ENCODE measurements at places on chromosomes 1 and 21.

GRCh38 chr1:199460933-199461332 is 566.6 kb upstream of the NR5A2 start:
- DNase-seq = no peak

DNA sequence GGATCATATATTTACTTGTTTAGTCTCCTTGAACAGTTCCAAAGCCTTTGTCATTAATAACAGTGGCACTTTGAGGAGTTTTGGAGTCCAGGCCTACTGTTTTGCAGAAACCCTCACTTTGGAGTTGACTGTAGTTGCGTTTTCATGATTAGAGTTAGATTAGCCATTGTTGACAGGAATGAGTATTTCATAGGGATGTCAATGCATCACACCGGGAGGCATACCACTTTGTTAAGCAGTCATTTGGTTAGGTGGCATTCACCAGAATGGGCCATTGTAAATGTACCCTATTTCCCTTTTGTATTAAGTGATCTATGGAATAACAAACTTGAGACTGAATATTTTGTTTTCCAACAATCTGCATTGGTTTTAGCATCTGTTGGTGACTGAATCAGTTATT is 11.8 kb downstream of the MRPS6 start:
- DNase-seq = no peak

GRCh38 chr1:61080413-61081143 is 1.8 kb upstream of the NFIA start:
- DNase-seq = no peak

DNA sequence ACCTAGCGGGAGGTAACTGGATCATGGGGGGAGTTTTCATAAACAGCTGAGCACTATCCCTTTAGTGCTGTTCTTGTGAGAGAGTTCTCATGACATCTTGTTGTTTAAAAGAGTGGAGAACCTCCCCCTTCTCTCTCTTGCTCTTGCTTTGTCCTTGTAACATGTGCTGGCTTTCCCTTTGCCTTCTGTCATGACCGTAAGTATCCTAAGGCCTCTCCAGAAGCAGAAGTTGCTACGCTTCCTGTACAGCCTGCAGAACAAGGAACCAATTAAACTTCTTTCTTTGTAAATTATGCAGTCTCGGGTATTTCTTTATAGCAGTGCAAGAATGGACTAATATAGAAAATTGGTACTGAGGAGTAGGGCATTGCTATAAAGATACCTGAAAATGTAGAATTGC is 515.6 kb downstream of the NEGR1 start:
- no peak for DNase-seq

GRCh38 chr1:241782396-241782795 is 65.6 kb upstream of the EXO1 start:
- DNase-seq = no peak

- DNase-seq = no peak
Measured at GRCh38 chr1:67888216-67889106, 55.2 kb upstream of the GNG12 start.

GRCh38 chr1:236705771-236706170 is 19.5 kb downstream of the ACTN2 start:
- no peak for DNase-seq

DNA sequence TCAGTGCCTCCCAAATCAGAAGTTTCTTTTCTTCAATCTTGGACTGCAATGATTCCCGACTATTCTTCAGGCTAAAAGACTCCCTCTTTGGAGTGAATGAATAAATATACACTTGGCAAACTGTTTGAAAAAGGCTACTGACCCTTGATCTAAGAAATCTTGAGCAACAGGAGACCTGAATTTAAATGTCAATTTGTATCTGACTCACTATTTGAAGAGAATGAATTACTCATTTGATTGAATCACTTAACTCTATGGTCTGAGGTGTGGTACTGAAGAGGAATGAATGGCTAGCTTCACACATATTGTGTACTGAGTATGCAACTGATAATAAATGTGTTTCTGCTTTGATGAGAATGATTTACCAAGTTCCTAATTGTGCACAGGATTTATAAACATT is 4.6 kb upstream of the SMG7 start:
- no peak for DNase-seq

GRCh38 chr1:24154215-24154614 is 11.3 kb upstream of the IL22RA1 start:
- no peak for DNase-seq

GRCh38 chr21:26457817-26458216 is 115.3 kb downstream of the CYYR1 start:
- DNase-seq = no peak

Data from NCI-H1436 treated with DMSO at 0.1 percent for 48 hours (cell line).